ENCODE measurements at places on chromosomes 3 and 15.

DNA sequence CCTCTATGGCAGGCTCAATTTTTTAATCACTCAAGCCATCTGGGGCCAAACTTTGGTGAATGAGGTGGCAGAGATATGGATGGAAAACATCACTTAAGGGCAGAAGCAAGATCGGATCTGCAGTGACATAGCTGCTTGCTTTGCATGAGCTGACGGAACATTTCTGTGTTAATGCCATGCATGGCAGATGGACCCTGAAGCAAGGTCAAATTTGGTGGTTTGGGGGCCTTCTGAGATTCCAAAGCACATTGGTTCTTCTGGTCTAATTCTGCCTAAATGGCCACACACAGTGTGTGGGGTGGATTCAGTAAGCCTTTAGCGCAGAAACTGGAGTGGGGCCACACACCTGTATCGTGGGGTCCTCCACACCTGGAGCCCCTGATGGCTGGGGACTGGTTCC is 38.3 kb upstream of the BCL2L10 start:
- no peak for DNase-seq

DNA sequence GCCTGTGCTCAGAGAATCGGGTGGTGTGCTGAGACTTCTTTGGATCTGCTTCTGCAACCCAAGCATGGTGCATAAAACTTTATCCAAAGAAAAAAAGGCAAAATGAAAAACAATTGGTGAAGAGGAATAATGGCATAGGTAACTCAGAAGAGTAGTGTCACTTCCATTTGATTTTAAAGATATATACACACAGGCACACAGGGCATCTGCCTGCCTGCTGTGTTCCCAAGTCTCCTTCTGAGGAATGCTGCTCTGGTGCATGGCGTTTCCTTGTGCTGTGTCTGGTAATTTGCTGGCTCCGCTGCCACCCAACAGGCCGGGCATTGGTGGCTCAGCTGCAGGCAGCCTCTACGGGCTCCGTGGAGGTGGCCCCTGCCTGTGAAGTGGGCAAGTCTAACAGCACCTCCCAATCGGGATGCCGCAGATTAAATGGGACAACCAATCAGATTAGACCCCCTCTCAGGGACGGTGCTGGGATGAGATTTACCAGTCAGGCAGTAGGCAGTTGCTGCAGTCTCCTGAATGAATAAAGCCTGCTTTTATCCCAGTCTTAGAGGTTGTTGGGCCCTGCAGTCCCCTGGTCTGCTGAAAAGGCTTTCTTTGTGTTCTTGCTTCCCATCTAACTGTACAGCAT is 253.7 kb upstream of the RASGRP1 start:
- DNase-seq, result no peak

GRCh38 chr3:14371573-14372474 is 30.6 kb upstream of the SLC6A6 start:
- DNase-seq, result no peak

DNA sequence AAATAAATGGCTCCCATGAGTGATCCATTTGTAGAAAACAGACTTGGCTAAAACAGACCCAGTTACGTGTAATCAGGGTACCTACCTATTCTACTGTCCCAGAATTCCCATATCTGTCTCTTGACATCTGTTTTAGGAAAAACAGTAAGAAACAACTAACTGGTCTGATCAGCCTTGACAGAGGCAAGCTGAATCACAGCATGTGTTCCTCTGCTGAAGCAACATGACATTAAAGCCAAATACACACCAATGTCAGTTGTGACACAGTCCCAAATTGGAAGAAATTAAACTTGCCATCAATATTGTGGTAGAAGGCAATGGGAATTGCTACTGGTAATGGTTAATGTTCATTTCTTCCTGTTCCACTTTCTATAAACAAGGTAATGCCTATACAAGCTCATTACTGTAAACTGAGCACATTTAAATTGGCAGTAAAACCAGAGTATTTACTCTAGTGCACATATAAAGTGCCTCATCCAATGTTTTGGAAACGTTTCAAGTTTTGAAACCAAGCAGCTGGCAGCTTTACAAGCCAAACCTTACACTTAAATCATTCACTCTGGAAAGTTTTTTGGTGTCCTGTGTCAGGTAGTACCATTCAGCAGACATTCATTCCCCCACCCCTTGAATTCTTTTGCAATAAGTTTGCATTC is 27.0 kb downstream of the ALDH1A2 start:
- no peak for DNase-seq

GRCh38 chr3:33989229-33989628 is 190.8 kb downstream of the PDCD6IP start:
- no peak for DNase-seq

- DNase-seq, result no peak
Measured at GRCh38 chr3:149619136-149619535, 38.7 kb downstream of the WWTR1 start.

DNA sequence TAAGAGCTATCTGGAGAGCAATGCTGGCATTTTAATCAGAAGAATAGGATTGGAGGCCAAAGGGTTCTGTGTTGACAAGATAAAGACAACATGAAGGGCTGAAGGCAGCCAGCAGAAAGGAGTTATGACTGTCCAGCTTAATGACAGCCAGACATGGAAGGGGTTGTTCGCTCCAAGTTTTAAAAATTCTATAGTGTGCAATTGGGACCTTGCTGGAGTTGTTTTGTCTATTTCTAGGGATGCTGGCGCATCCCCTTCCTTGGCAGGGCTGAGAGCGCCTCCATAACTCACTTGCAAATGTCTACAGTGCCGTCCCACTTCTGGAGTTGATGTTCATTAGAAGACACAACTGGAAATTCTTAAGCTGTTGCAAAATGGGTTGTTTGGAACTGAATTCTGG is 200.7 kb downstream of the TLE3 start:
- no peak for DNase-seq

GRCh38 chr15:84035399-84035766 is 200.2 kb upstream of the GOLGA6L4 start:
- peak; percentile 8 for DNase-seq

- DNase-seq, result no peak
Measured at GRCh38 chr15:89877083-89877425, 16.7 kb downstream of the AP3S2 start.

- DNase-seq, result no peak
Measured at GRCh38 chr3:806006-806405, 286.8 kb upstream of the CNTN6 start.

- no peak for DNase-seq
Measured at GRCh38 chr15:50726315-50726714, 39.2 kb downstream of the SPPL2A start.

- DNase-seq, result no peak
Measured at GRCh38 chr15:68112706-68113105, 58.6 kb downstream of the PIAS1 start.

DNA sequence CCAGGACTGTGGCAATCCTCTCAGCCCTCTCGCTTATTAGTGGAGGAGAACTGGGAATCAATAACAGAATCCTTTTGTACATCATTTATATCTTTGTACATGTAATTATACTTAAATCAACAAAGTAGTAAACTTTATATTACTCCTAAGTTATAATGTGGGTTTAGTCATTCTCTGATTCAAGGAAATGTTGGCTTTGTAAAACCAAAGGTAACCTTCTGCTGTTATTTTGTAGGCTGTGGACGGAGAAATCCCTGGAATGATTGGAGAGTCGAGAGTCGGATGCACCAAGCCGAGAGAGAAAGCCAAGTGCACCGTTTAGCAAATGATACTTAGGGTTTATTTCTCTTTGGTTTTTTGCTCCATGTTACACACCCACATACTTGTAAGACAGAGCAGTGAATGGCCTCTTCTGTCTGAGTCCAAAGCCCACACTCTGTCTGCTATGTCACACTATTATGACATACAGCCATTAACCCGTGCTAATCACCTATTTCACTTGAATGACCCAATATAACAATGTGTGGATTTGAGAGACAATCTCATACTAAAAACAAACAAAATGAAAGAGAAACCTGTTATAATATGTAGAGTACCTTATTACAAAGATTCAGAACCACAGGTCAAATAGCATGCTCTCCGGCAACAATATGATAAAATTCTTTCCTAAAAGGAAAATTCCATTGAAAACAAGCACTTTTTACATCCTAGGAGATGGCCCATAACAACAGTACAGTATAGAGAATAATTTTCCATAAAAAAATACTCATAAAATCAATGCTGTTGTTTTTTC is 72.2 kb downstream of the MECOM start:
- no peak for DNase-seq

- DNase-seq, result no peak
Measured at GRCh38 chr3:9198899-9199335, 50.5 kb downstream of the SRGAP3 start.

GRCh38 chr15:57354436-57355123 is 21.7 kb upstream of the CGNL1 start:
- no peak for DNase-seq

DNA sequence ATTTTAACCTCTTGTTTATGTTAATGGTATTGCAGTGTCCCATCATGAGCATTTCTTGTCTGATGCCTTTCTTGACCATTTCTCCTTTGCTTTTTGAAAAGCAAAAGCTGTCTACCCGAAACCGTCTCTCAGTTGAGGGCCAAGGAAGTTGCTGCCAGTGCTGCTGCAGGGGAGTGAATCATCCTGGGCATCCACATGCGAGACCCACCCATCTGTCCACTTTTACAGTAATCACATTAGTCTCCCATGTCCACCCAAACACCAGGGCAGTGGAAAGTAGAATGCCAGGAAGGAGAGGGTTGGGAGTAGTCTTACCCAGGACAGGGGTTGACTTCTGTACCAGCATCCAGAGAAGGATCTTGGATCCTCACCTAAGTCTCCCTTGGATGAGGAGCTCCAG is 48.6 kb upstream of the TEX264 start:
- DNase-seq, result no peak

- DNase-seq, result no peak
Measured at GRCh38 chr15:59825901-59826300, 136.8 kb upstream of the BNIP2 start.

All from NT2/D1 (cell line).